ENCODE measurements at places on chromosomes 13 and 19. TPM values are rescaled to one million over a fixed set of nuclear protein-coding genes. Genes with fewer than 3 reads are reported as not detected.

Gene CPB2
- polyA plus RNA-seq, result 0.15 TPM

Gene PPP1R15A
- polyA plus RNA-seq, result 35.1 TPM

Gene BRCA2
- 8.3 TPM for polyA plus RNA-seq

Gene OR7E24
- polyA plus RNA-seq, result not detected

Gene SLC5A5
- polyA plus RNA-seq, result 0.05 TPM

Gene P2RY11
- polyA plus RNA-seq, result 16.8 TPM

Gene PGLYRP1
- 0.85 TPM for polyA plus RNA-seq

Gene FFAR3
- 0.17 TPM for polyA plus RNA-seq

Gene TUBA3C
- polyA plus RNA-seq, result not detected
